ENCODE measurements at places on chromosomes 3 and 15. TPM values are rescaled to one million over a fixed set of nuclear protein-coding genes. Genes with fewer than 3 reads are reported as not detected.

GRCh38 chr3:133295199-133295901, 104.5 kb upstream of the BFSP2 start:
- no peak overlapping the region for H3K4me3 ChIP-seq
- DNase-seq, result no peak
- H3K27ac ChIP-seq, result no peak overlapping the region
- no peaks in the 10 kb centered on the region for H3K36me3 ChIP-seq
- H3K27me3 ChIP-seq, result peaks cover 4% of the 10 kb centered on the region

GRCh38 chr3:32842987-32843386, 25.2 kb downstream of the TRIM71 start:
- no peaks in the 10 kb centered on the region for H3K36me3 ChIP-seq
- peak overlapping the region; percentile 71 for H3K27ac ChIP-seq
- peaks cover 7% of the 10 kb centered on the region for H3K27me3 ChIP-seq
- H3K4me1 ChIP-seq, result peaks cover 5% of the 10 kb centered on the region
- DNase-seq, result no peak
- no peak overlapping the region for H3K4me3 ChIP-seq

DNA sequence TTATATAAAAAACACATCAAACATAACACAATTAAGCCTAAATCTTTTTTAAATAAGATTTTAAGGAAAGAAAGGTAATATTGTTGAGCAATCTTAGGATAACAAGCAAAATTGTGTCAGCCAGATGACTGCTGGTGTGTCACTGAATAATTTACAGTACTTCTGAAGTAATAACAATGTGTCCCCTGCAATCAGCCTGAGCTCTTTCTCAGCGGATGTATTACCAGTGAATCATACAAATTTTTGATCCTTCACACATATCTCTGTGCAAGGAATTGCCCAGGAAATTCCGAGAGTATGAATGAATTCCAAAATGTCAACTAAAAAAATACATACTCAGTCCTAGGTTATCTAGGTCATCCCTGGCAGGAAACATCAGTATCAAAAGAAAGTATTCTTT, 76.6 kb upstream of the PTX3 start:
- H3K4me3 ChIP-seq, result no peak overlapping the region
- no peaks in the 10 kb centered on the region for H3K4me1 ChIP-seq
- H3K27ac ChIP-seq, result no peak overlapping the region
- peaks cover 5% of the 10 kb centered on the region for H3K27me3 ChIP-seq
- H3K36me3 ChIP-seq, result no peaks in the 10 kb centered on the region

DNA sequence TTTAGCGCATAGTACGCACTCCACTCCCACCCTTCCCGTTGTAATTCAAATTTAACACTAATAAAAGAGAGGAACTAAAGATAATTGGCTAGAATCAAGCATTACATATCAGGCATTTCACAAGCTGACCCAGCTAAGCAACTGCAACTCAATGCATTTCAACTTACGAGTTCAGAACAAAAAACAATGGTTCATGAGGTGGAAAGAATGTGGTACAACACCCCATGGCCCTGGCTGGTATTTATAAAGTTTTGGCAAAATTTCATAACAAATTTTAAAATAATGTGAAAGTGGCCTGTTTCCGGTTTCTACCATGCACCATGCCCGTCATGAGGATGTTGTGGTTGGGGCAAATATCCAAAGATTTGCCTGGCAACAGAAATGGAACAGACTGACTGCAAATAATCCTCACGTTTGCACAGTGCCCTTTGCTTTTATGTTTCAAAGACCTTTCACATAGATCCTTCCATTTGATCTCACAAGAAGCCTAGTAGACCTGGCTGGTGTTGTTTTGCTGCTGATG, 455.3 kb upstream of the NR2F2 start:
- peak overlapping the region; percentile 38 for H3K27ac ChIP-seq
- H3K4me3 ChIP-seq, result no peak overlapping the region
- H3K27me3 ChIP-seq, result peaks cover 9% of the 10 kb centered on the region
- peaks cover 86% of the 10 kb centered on the region for H3K4me1 ChIP-seq
- DNase-seq, result peak; percentile 69

DNA sequence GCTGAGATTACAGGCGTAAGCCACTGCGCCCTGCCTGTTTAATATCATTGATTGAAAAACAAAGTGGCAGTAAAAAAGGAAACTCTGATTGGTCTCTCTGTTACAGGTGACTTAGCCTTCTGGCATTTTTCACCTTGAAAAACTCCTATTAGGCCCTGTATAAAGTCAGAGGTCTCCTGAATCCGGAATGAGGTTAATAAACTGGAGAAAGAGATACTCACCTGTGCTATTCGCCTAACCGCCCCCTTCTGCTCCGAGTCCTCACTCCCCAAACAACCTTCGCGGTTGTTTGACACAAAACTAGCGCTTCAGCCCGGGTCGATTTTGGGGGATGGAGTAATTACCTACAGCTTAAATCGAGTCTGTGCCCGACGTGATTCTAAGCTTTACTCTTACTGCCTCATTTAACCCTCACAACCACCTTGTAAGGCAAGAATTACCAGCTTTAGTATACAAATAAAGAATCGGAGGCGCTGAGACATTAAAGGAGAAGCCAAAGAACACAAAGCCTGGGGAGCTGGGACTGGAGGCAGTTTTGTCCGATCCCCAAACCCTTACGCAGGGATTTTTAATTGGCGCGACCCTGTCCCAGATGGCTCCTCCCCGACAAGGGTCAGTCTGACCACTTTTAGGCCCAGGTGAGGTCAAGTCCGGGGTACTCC, 441 bp downstream of the CEP70 start:
- H3K27me3 ChIP-seq, result peaks cover 5% of the 10 kb centered on the region
- H3K4me1 ChIP-seq, result peaks cover 14% of the 10 kb centered on the region
- H3K36me3 ChIP-seq, result no peaks in the 10 kb centered on the region
- peak overlapping the region; percentile 90 for H3K4me3 ChIP-seq

GRCh38 chr3:99542767-99543518, 95.5 kb upstream of the COL8A1 start:
- H3K27ac ChIP-seq, result no peak overlapping the region
- no peaks in the 10 kb centered on the region for H3K36me3 ChIP-seq
- no peak overlapping the region for H3K4me3 ChIP-seq
- DNase-seq, result no peak
- peaks cover 2% of the 10 kb centered on the region for H3K27me3 ChIP-seq
- no peaks in the 10 kb centered on the region for H3K4me1 ChIP-seq

UBAP1L gene
- polyA plus RNA-seq, result 0.26 TPM

GRCh38 chr15:58590926-58591325, 158.6 kb downstream of the ADAM10 start:
- peaks cover 32% of the 10 kb centered on the region for H3K36me3 ChIP-seq
- peaks cover 8% of the 10 kb centered on the region for H3K4me1 ChIP-seq
- H3K27ac ChIP-seq, result peak overlapping the region; percentile 61

Data from immature natural killer cell (primary cell).